IPS DF 6.9 (cell line): ENCODE measurements at places on chromosomes 12 and 14.

DNA sequence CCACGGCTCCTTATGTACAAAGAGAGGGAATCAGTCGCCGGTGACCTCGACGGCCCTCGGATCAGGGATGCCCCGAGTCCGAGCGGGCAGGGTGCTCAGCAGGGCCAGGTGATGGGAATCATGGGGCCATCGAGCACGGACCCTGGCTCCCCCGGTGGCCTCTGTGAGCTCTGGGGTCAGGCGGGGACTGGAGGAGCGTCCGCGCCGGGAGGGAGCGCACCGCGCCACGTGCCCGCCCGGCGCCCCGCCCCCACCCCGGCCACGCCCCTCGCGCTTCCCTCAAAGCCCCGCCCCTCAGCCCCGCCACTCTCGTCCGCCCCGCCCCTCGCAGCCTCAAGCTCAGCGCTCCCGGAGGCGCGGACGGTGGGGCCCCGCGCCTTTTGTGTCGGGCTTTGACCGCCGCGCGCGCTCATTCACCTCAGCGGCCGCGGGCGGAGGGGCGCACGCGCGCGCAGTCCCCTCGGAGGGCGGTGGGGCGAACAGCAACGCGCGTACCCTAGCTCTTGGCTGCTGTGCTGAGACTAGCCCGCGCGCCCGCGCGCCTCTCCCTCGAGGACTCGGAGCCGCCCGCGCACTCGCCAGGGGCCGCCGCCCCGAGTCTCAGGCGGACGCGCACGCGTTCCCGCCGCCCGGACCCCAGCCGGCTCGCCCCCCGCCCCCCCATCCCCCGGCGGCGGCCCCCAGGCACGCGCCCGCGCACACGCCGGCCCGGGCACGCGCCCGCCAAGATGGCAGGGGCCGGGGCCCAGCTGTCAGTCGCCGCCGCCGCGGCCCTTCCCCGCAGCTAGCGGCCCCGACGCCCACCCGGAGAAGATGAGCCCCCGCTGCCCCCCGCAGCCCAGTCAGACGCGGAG, 93.9 kb upstream of the EVL start:
- DNase-seq = no peak

- DNase-seq = no peak
These were observed 11.2 kb upstream of the MAGOHB start for GRCh38 chr12:10624605-10625004.

DNA sequence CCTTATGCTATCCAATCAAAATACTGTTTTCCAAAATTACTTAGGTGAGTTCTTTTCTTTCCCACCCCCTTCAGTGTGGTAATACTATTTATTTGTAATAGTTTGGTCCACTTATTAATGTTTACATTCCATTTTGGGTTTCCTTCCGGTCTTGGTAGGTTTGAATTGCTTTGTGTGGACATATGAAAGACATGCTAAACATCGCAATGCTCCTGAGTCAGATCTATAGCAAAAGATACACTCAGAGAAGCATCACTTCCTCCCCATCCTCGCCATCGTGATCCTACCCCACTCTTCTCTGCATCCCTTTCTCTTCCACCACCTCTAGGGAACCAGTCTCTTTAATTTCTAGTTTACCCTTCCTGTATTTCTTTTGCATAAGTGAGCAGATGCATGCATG, 30.0 kb downstream of the TUNAR start:
- DNase-seq = no peak

GRCh38 chr14:69151458-69152180, 1.3 kb downstream of the DCAF5 start:
- DNase-seq = no peak

GRCh38 chr12:132427999-132428935, 61.7 kb upstream of the FBRSL1 start:
- no peak for DNase-seq
